Muscle of leg (tissue), 16 donors: ENCODE measurements at places on chromosomes 6 and 20.

GRCh38 chr6:33837971-33838665 is 34.3 kb upstream of the MLN start:
- DNase-seq = peak; percentile 31

DNA sequence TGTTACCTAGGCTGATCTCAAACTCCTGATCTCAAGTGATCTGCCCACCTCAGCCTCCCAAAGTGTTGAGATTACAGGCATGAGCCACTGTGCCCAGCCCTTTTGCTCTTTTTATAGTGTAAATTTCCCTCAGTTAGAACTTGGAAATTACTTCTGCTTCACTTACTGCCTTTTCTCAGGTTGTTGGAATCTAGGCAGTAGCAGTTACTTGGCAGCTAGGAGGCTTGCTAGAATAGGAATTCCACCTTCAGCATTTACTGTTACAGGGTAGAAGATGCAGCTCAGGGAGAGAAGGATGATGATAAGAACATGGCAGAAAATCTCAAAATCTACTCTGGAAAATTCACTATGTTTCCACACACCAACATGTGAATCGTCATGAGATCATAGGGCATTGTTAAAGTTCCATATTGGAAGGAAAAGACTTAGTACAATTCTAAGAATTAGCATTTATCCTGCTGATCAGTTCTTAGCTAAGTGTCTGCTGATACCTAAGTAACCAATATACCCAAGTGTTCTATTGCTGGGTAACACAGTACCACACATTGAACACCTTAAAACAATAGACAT is 182.2 kb downstream of the SLC16A10 start:
- no peak for DNase-seq

GRCh38 chr6:15510536-15511247 is 152.1 kb downstream of the DTNBP1 start:
- DNase-seq = no peak

DNA sequence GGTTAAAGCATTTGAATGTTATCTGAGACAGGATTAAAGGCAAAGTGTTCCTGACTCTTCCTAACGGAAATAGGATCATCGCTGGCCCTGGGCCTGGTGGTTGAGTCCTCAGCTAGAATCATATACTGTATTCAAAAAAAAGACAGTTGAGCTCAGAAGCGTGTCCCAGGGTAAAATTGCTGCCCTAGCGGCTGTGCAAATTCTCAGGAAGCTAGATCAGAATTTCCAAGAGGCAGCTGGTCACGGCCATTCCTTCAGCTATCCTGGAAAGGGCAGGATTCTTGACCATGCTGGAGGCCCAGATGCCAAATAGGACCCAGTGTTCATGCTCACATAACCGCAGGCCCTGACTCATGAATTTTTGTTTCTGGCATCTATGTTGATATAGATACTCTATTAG is 67.4 kb downstream of the STMND1 start:
- DNase-seq = peak; percentile 89
